ENCODE measurements at places on chromosomes 2 and 18.

DNA sequence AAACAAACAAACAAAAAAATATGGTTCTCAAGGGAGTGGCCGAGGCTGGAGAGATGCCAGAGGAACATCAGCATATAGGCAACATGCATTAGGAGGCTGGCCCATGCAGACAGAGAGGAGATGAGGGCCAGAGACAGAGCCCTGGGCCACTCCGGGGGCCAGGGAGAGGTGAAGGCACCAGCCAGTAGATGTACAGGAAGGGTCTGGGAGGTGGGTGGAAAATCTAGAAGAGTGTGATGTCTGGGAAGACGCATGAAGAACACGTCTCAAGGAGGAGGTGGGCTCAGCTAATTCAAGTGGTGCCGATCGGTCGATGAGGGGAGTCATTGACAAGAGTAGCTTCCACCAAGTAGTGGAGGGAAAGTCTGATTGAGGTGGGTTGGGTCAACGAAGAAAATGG is 79.9 kb downstream of the ZCCHC2 start:
- DNase-seq: no peak

- DNase-seq: no peak
These were observed 256.7 kb upstream of the FN1 start for GRCh38 chr2:215692387-215693079.

DNA sequence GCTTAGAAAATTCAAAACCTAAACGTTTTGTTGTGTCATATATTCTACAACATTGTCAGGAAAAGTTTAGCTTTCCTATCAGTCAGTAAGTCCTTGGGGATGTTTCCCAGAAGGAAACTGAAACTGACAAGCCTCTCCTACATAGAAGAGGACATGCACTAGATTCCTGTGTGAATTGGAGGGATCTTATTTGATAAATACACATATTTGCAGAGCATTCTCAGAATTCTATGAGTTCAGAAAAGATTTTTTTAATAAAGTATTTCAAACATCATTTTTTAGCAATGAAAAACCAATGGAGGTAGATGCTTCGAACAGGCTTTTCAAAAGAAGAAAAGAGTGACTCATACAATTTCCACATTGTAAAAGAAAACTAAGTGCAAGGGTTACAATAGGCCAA is 1706.7 kb downstream of the SUCLG1 start:
- peak; percentile 22 for DNase-seq

DNA sequence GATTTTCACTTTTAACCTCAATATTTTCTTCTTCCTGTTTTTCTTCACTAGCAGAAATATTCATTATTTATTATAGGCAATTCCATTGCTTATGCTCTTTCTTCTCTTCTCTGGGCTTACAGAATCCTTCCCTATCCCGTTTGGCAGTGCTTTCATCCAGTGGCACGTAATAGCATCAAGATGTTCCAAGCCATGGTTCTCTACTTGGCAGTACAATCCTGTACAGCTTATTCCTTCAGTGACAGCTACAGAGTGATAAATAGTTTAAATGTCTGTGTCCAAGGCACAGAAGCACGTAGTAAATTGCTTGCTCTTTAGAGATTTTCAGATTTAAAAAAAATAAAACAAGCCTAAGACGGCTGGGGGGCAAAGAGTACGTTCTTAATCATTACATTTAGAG is 1964.3 kb downstream of the SUCLG1 start:
- DNase-seq: no peak

DNA sequence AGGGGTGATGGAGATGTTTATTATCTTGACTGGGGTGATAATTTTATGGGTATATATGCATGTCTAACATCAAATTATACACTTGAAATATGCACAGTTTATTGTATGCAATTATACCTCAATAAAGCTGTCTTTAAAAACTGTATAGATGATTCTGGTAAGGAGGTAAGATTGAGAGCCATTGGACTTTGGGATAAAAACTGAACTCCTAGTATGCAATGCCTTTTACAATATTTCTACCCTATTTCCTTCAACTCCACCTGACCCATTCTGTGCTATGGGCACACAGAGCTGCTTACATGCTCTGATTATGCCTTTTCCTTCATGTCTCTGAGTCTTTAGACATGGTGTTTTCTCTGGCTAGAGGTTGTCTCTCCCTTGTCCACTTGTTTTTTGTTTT is 63.9 kb upstream of the UGP2 start:
- DNase-seq: no peak

GRCh38 chr2:236293241-236293810 is 29.1 kb upstream of the ASB18 start:
- DNase-seq: no peak

DNA sequence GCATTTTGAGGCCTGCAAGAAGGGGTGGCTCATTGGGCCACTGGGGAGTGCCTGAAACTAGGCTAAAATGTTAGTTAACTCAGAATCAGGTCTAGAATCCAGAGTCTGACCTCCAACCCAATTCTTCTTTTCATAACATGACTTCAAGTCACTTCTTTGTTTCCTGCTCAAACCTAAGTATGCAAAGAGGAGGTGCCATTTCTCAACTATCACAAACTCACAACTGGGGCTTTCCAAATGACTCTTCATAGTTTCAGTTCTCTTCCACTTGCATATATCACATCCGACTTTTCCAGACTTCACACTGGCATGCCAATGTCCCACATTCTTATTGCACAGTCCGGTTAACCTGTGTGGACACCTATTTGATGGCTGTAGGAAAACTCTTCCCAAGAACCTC is 211.6 kb downstream of the TCF4 start:
- DNase-seq: no peak

- no peak for DNase-seq
These were observed 5.3 kb upstream of the NCK2 start for GRCh38 chr2:105739426-105739825.

- no peak for DNase-seq
These were observed 394.4 kb downstream of the NYAP2 start for GRCh38 chr2:225793736-225794550.

- no peak for DNase-seq
These were observed 155.4 kb downstream of the STK39 start for GRCh38 chr2:168091986-168092385.

GRCh38 chr18:63477200-63477599 is 442 bp downstream of the SERPINB5 start:
- no peak for DNase-seq

DNA sequence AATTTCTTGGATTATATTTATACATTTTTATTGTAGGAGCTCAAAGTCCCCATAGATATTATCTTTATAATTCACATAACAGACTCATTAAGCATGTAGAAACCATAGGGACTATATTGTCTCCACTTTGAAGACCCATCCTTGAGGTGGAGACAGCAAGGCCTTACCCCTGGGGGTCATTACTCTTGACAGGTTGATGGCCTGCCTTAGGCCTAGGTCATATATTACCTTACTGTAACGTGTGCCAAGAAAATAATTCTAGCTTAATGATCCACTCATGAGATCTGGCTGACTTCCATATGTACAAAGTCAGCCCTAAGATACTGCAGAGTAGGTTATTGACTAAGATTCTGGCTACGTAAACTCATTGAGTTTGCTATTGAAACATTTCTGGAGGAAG is 65.4 kb upstream of the GLS start:
- no peak for DNase-seq

DNA sequence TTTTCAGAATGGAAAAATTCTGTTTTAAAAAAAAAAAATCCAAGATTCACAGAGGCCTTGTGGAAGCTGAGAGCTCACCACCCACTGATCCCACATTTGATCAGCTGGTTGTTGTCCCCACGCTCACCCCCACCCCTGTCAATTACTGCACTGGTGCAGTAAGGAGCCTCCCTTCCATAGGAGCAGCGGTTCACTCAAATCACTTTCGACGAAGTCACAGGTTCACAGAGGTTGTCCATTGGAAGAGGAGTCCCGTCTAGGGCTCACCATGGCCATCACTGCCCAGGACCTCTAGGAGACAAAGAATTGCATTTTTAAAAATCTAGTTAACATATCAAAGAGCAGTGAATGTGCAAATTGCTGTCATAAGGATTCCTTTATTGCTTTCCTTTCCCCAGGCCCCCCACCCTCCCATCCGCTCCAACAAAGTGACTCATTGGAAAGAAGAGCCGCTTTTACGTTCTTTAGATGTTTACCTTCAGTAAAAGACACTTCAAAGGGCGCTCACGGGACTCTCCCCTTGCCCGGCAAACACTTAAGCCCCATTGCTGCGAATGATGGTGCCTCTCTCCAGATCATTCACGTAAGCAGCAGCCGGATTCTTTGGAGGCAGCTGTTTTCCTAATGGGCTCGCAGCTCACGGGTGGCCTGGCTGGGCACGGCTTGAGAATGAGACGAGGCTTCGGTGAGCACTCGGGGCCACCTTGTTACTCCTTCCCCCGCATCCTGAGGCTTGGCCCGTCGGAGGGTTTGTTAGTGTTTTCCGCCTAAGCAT is 165.5 kb upstream of the SALL3 start:
- DNase-seq: no peak

GRCh38 chr2:176317623-176318065 is 48.4 kb downstream of the MTX2 start:
- no peak for DNase-seq

- peak; percentile 64 for DNase-seq
These were observed 16.4 kb upstream of the ARMC9 start for GRCh38 chr2:231181860-231182512.
